Transverse colon (tissue), 4 donors: ENCODE measurements at places on chromosomes 13 and 19. TPM values are rescaled to one million over a fixed set of nuclear protein-coding genes. Genes with fewer than 3 reads are reported as not detected.
A peak's percentile ranks its signal among the peaks of the same experiment; 100 is the strongest.

The CD70 gene
- total RNA-seq, result not detected

The SELENOV gene
- not detected for total RNA-seq

DNA sequence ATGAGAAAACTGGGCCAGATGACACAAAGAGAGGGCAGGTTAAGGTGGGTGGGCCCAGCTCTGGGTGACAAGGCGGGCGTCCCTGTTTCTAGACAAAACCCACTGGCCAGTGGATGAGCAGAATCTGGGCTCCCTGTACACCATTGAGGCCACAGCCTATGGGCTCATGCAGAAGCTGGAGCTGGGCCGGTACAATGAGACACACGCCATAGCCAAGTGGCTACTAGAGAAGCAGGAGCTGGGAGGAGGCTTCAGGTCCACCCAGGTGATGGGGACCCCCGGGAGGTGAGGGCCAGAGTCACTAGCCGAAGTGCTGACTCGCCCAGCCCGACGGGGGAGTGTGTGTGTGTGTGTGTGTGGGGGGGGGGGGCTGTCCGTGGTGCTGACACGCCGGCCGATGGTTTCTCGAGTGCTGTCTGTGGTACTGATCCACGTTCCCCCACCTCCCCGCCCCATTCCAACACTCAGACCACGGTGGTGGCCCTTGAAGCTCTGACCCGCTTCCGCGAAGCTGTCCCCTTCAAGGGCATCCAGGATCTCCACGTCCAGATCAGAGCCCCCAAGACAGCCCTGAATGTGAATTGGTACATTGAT is 24.3 kb upstream of the SHFL start:
- no peak for DNase-seq

- no peak for DNase-seq
Observed at GRCh38 chr13:42064966-42065365, 16.5 kb downstream of the DGKH start.

- no peak for DNase-seq
Observed at GRCh38 chr19:21133633-21134032, 8.2 kb upstream of the ZNF431 start.

DNA sequence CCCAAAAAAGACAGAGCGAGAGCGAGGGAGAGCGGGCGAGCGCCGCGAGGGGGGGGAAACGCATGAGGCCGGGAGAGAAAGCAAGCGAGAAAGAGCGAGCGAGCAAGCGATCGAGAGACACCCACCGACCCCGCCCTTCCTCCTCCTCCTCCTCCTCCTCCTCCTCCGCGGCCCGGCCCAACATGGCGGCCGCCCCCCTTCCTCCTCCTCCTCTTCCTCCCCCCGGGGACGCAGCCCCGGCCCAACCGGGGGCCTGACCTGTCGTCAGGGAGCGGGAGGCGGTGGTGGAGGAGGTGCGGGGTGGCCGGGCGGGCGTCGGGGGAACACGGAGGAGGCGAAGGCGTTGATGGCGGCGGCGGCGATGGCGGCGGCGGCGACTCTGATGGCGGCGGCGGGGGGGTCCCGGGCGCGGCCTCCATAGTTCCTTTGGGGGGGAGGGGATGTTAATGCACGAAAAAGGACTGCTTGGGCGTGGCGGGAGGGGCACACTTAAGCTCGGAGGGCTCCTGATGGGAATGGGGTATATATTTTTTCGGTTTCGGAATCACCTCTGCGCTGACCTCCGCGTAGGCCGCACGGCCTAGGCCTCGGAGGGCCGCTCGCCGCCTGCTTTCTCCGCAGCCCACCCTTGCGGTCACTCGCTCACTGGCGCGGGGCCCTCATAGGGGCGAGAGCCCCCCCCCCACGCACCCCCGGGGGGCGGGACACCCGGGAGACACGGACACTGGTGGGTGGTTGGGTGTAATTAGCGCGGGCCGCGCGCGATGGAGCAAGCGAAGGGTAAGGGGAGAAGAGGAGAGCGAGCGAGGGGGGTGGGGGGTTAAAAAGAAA is 1.2 kb downstream of the ZC3H4 start:
- peak; percentile 90 for DNase-seq

DNA sequence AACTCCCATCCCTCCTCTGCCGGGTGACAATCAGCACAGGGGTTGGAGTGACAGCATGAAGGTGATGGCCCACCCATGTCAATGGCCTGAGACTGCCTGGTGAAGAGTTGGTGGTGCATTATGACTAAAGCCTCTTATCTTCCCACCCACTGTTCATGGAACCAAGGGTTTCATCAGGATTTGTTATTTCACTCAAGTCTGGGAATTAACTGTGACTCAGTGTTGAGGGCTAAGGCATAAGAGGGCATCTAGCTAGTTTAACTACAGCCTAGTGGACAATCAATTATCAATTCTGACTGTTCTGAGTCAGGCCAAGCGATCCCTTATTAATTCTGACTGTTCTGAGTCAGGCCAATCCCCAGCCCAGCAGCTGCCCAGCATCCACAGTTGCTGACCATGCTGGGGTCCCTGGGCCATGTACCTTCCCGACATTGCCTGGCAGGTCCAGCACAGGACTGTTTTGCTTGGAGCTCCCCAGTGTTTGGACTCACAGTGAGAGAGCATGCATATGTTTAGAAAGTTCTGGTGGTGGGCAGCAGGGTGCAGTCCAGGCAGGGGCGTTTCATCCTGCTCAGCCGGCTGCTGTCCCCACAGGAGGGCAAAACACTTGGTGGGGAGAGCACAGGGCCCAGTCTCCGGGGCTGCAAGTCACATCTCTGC is 65.5 kb downstream of the RASL11A start:
- DNase-seq, result no peak

DNA sequence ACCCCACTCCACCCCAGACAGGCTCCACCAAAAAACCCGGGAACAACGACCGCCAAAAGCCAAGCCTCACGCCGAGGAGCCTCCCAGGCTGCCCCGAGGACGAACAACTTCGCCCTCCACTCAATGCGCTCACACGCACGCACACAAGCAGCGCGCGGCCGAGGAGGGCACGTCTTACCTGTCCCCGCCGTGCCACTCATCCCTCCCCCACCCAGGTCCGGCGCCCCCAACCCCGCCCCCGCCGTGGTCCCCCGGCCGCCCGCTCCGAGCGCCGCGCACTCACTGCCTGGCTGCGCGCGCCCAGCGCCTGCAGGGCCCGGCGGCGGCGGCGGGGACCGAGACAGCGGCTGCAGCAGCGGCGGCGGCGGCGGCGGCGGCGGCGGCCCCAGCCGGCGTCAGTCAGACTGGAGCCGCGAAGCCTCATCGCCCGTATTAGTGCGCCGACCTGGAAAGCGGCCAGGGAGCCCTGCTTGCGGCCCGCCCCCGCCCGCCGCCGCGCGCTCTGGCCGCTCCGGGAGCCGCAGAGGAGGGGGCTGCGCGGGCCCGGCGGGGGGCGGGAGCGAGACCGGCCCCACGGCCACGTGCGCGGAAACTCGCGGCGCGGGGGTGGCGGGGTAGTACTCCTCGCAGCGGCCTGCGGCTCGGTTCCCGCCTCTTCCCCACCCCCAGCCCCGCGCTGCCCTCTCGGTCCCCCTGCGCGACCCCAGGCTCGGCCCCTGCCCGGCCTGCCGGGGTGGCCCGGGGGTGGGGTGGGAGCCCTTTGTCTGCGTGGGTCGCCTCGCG is at the start of gene SMAD9:
SMAD9 (minus strand) TSS at position 406 of the 783 bp plus-strand sequence. CDS start 40,549 bp downstream, outside the sequence.
- DNase-seq, result peak; percentile 79
